ENCODE measurements at places on chromosomes 2 and 18.

- no peak overlapping the region for H3K4me3 ChIP-seq
- peaks cover 11% of the 10 kb centered on the region for H3K36me3 ChIP-seq
- H3K4me1 ChIP-seq: no peaks in the 10 kb centered on the region
- H3K27me3 ChIP-seq: no peaks in the 10 kb centered on the region
Observed at GRCh38 chr2:158635961-158636601, 159.0 kb upstream of the DAPL1 start.

GRCh38 chr2:59932341-59932740, 621.1 kb downstream of the BCL11A start:
- no peaks in the 10 kb centered on the region for H3K4me1 ChIP-seq
- no peak overlapping the region for H3K27ac ChIP-seq
- DNase-seq: no peak
- no peaks in the 10 kb centered on the region for H3K27me3 ChIP-seq
- no peak overlapping the region for H3K4me3 ChIP-seq

DNA sequence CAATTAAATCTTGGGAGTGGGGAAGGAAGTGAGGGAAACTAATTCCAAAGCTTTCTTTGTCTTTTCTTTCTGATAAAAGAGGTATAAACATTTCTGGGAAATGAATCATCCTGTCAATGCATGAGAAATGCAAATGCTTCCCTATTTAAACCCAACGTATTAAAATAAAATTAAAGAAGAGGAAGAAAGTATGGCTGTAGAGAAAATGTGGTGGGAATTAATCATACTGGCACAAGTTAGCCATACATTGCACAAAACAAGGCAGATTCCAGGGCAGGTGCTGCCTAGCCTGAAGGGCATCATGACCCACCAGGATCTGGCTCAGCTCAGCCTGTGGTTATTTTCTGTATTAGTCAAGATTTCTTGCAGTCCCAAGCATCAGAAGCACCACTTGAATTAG, 338.0 kb downstream of the NYAP2 start:
- no peak overlapping the region for H3K27ac ChIP-seq
- H3K36me3 ChIP-seq: no peaks in the 10 kb centered on the region
- DNase-seq: no peak
- no peaks in the 10 kb centered on the region for H3K27me3 ChIP-seq
- no peak overlapping the region for H3K4me3 ChIP-seq

- H3K4me3 ChIP-seq: no peak overlapping the region
- no peak overlapping the region for H3K27ac ChIP-seq
- peaks cover 22% of the 10 kb centered on the region for H3K4me1 ChIP-seq
Observed at GRCh38 chr2:224958462-224958857, 83.8 kb downstream of the DOCK10 start.

- H3K4me1 ChIP-seq: no peaks in the 10 kb centered on the region
- DNase-seq: no peak
- no peaks in the 10 kb centered on the region for H3K27me3 ChIP-seq
Observed at GRCh38 chr2:14960686-14961324, 328.3 kb downstream of the LRATD1 start.

GRCh38 chr2:99811544-99811943, 321.7 kb upstream of the REV1 start:
- H3K4me3 ChIP-seq: no peak overlapping the region
- H3K36me3 ChIP-seq: no peaks in the 10 kb centered on the region
- no peaks in the 10 kb centered on the region for H3K4me1 ChIP-seq
- H3K27ac ChIP-seq: no peak overlapping the region
- H3K27me3 ChIP-seq: no peaks in the 10 kb centered on the region
- DNase-seq: no peak

DNA sequence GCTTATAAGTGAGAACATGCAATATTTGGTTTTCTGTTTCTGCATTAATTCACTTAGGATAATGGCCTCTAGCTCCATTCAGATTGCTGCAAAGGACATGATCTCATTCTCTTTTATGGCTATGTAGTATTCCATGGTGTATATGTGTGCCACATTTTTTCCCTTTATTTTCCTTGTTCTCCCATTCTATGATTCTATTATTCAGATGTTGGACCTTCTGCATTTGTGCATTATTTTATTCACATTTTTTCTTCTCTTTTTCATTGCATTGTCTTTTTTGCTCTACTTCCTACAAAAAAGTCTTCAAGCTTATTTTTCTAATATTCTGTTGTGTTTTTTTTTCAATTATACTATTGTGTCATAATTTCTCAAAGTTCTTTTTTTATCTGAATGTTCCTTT, 11.1 kb upstream of the ANTXR1 start:
- no peak overlapping the region for H3K27ac ChIP-seq
- no peaks in the 10 kb centered on the region for H3K27me3 ChIP-seq
- no peak for DNase-seq

GRCh38 chr18:8232791-8233190, 376.4 kb upstream of the RAB12 start:
- H3K4me3 ChIP-seq: no peak overlapping the region
- no peaks in the 10 kb centered on the region for H3K4me1 ChIP-seq
- no peaks in the 10 kb centered on the region for H3K36me3 ChIP-seq
- no peaks in the 10 kb centered on the region for H3K27me3 ChIP-seq
- no peak for DNase-seq
- H3K27ac ChIP-seq: no peak overlapping the region

DNA sequence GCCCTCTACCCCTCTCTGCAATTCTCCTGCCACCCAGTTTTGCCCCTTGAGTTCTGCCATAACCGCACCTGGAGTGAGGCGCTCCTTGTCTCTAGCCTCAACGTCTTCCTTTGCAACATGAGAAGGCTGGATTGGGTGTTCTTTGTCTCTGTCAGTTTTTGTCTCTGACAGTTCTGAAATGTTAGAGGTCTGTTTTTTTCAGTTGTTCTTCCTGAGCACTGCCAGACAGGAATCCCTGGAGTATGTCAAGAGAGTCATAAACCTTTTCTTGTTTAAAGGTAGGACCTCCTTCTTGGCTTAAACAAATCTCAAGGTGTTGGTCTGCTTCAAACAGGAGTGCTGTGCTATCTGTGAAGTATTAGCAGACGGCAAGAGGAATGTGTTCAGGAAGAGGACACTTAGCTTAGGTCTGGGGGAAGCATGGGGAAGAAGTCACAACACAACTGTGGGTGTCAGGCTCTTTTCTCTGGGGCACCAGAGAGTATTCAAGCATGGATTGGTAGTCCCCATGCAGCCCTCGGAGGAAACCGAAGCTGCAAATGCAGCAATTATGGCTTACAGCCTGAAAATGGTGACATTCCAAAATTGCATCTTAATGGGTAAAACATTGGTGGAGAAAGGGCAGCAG, 32.3 kb downstream of the AFF3 start:
- peaks cover 9% of the 10 kb centered on the region for H3K27me3 ChIP-seq
- no peak overlapping the region for H3K27ac ChIP-seq
- no peak for DNase-seq
- no peaks in the 10 kb centered on the region for H3K36me3 ChIP-seq
- no peaks in the 10 kb centered on the region for H3K4me1 ChIP-seq

- no peak overlapping the region for H3K27ac ChIP-seq
- DNase-seq: no peak
- H3K4me3 ChIP-seq: no peak overlapping the region
- no peaks in the 10 kb centered on the region for H3K27me3 ChIP-seq
Observed at GRCh38 chr2:144011553-144011952, 508.4 kb downstream of the ZEB2 start.

GRCh38 chr2:67977464-67977863, 85.3 kb downstream of the C1D start:
- no peak for DNase-seq
- no peaks in the 10 kb centered on the region for H3K36me3 ChIP-seq
- H3K4me1 ChIP-seq: no peaks in the 10 kb centered on the region
- no peak overlapping the region for H3K27ac ChIP-seq
- no peak overlapping the region for H3K4me3 ChIP-seq

GRCh38 chr2:41216978-41217377, 765.1 kb upstream of the SLC8A1 start:
- H3K27me3 ChIP-seq: no peaks in the 10 kb centered on the region
- H3K27ac ChIP-seq: no peak overlapping the region
- no peaks in the 10 kb centered on the region for H3K36me3 ChIP-seq
- H3K4me3 ChIP-seq: no peak overlapping the region

GRCh38 chr2:74186038-74186437, 7.4 kb upstream of the MOB1A start:
- no peak overlapping the region for H3K4me3 ChIP-seq
- no peaks in the 10 kb centered on the region for H3K36me3 ChIP-seq
- no peak overlapping the region for H3K27ac ChIP-seq

DNA sequence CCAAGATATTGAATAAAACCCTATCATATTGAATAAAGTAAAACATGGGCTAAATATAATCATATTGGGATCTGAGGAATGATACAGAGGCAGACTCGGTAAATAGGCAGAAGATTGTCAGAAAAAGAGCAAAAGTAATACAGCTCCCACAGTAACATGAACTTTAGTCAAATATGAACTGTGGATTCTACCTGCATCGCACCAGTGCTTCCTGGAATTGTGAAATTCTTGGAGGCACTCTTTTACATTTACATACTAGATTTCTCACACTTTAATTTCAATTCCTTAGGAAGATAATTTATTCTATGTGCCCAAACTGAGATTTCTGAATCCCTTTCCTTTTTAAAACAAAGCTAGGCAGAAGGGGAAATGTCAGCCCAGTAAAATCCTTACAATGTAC, 325.1 kb upstream of the SLC39A10 start:
- no peak overlapping the region for H3K4me3 ChIP-seq
- H3K36me3 ChIP-seq: no peaks in the 10 kb centered on the region
- no peaks in the 10 kb centered on the region for H3K27me3 ChIP-seq
- no peaks in the 10 kb centered on the region for H3K4me1 ChIP-seq

All from effector memory CD4-positive, alpha-beta T cell (primary cell).